Activated CD8-positive, alpha-beta memory T cell treated with anti-CD3 and anti-CD28 coated beads, Interleukin-2, amount 10 ng/mL, durations not matched to agents 7 days and 5 days (primary cell): ENCODE measurements at places on chromosomes 16 and 17. TPM values are rescaled to one million over a fixed set of nuclear protein-coding genes. Genes with fewer than 3 reads are reported as not detected.

TAC4 gene
- not detected for total RNA-seq

DNA sequence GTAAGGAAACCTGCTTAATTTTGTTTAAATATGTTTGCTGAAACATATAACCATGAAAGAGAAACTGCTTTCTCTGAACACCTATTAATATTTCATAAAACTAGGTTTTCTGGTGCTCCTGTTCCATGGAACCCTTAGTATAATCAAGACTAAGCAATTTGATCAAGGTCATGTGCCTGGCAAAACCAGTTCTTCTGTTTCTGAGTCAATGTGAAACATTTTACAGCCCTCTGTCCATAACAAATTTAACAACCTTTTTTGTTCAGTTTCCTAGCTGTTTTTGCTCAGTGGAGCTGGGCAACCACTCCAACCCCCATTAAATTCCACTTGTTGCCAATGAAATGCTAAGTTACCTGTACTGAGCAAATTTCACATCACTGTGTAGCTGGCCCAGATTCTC is 344.0 kb downstream of the CA10 start:
- no peak overlapping the region for H3K27ac ChIP-seq
- H3K4me1 ChIP-seq = no peaks in the 10 kb centered on the region
- no peaks in the 10 kb centered on the region for H3K36me3 ChIP-seq
- H3K4me3 ChIP-seq = no peak overlapping the region

GRCh38 chr17:82830249-82830661 is 9.6 kb downstream of the ZNF750 start:
- H3K4me3 ChIP-seq = no peak overlapping the region
- no peaks in the 10 kb centered on the region for H3K4me1 ChIP-seq
- no peak overlapping the region for H3K27ac ChIP-seq
- H3K27me3 ChIP-seq = no peaks in the 10 kb centered on the region

DNA sequence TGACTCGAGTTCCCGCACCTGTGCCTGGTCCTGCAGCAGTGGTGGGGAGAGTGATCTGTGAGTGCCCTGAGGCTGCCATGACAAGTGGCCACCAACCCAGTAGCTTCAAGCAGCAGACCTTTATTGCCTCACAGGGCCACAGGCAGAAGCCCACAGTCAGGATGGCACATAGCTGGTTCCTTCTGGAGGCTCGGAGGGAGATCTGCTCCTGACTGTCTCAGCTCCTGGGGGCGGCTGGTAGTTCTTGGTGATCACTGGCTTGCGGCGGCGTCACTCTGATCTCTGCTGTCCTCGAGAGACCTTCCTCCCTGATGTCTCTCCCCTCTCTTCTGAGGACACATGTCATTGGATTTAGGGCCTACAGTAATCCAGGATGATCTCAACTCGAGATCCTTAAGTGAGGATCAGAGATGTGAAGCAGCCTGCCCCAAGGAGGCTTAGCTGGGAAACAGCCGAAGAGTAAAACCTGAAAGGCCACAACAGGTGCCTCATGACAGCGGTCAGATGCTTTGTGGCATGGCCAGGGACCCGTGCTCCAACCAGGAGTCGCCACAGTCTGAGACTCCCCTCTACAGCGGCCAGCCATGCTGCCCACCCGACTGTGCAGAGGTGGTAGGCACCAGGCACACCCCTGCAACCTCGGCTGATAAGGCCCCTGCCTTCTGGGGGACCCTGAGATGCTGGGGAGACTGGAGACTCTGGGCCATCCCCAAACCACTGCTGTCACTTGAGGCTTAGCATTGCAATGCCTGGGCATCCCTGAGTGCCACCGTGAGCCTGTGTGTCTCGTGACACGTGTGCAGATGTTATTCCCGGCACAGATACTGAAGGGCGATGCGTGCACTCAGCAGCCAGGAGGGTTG is 30.0 kb upstream of the SLC38A10 start:
- H3K4me3 ChIP-seq = no peak overlapping the region
- H3K27me3 ChIP-seq = no peaks in the 10 kb centered on the region
- H3K36me3 ChIP-seq = no peaks in the 10 kb centered on the region
- no peak overlapping the region for H3K27ac ChIP-seq
- no peaks in the 10 kb centered on the region for H3K4me1 ChIP-seq

DNA sequence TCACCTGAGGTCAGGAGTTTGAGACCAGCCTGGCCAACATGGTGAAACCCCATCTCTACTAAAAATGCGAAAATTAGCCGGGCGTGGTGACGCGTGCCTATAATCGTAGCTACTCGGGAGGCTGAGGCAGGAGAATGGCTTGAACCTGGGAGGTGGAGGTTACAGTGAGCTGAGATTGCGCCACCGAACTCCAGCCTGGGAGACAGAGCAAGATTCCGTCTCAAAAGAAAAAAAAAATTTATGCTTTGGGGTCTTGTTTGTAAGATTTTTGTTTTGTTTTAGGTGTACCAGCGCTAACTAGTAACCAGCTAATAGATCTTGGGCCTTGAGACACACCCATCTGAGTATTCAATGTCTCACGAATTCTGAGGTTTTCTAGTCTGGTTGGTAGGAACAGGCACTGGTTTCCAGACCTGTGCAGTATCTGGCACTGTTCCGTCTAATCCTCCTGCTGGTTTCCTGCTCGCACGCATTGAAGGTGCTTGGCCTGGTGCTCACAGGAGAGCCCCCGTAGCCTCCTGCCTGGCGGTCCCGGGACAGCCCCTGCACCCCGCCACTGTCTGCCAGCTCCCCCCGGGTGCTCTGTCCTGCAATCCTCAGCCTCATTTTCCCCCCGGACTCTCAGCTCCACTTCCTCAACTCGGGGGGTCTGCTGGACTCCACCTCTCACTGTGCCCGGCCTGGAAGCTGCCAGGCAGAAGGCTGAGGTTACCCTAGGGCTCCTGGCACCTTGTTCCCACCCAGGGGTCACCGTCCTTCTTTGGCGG is 10.6 kb upstream of the DUS1L start:
- H3K4me1 ChIP-seq = no peaks in the 10 kb centered on the region
- H3K27ac ChIP-seq = no peak overlapping the region
- H3K27me3 ChIP-seq = peaks cover 7% of the 10 kb centered on the region

- H3K27ac ChIP-seq = no peak overlapping the region
- H3K36me3 ChIP-seq = no peaks in the 10 kb centered on the region
- H3K27me3 ChIP-seq = no peaks in the 10 kb centered on the region
Observed at GRCh38 chr16:51453251-51453650, 302.2 kb upstream of the SALL1 start.

DNA sequence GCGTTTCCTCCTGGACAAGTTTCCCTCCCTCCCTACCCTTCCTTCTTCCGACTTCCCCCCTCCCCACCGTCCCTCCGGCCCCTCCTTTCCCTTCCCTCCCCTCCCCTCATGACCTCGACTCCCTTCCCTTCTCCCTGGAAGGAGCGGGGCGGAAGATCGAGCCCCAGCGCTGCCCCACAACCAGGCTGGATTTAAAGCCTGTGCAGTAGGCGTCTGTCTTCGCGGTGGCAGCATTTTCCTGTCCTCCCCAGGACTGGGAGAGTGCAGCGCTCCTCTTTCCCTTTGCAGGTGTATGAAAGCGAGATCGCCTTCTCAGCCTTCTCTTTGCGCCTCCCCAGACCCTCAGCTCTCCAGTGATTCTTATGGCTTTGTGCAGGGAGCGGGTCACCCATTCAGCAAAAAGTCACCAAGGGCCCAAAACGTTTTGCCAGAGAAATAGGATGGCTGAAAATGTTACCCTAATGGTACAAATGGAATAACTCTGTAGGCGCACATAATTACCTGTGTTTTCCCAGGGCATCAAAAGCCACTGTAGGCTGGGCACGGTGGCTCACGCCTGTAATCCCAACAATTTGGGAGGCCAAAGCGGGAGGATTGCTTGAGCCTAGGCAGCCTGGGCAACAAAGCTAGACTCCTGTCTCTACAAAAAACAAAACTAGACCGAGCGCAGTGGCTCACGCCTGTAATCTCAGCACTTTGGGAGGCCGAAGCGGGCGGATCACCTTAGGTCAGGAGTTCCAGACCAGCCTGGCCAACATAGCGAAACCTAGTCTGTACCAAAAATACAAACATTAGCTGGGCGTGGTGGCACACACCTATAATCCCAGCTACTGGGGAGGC is 40.8 kb downstream of the SLFN12L start:
- peaks cover 62% of the 10 kb centered on the region for H3K4me1 ChIP-seq
- H3K36me3 ChIP-seq = peaks cover 69% of the 10 kb centered on the region
- DNase-seq = no peak
- H3K27me3 ChIP-seq = no peaks in the 10 kb centered on the region

GRCh38 chr16:8469102-8469778 is 121.1 kb downstream of the TMEM114 start:
- no peaks in the 10 kb centered on the region for H3K4me1 ChIP-seq
- no peak overlapping the region for H3K4me3 ChIP-seq
- DNase-seq = no peak
- H3K27me3 ChIP-seq = no peaks in the 10 kb centered on the region
- H3K27ac ChIP-seq = no peak overlapping the region
- H3K36me3 ChIP-seq = no peaks in the 10 kb centered on the region

- no peak overlapping the region for H3K4me3 ChIP-seq
- H3K27me3 ChIP-seq = no peaks in the 10 kb centered on the region
- no peak overlapping the region for H3K27ac ChIP-seq
- no peak for DNase-seq
- peaks cover 59% of the 10 kb centered on the region for H3K36me3 ChIP-seq
Observed at GRCh38 chr16:84526794-84527531, 22.5 kb upstream of the MEAK7 start.

GRCh38 chr17:65662196-65662595 is 100.7 kb upstream of the AXIN2 start:
- no peak overlapping the region for H3K27ac ChIP-seq
- H3K4me1 ChIP-seq = peaks cover 4% of the 10 kb centered on the region
- no peaks in the 10 kb centered on the region for H3K27me3 ChIP-seq
- no peak overlapping the region for H3K4me3 ChIP-seq
